C1 segment of cervical spinal cord (tissue), 14 donors: ENCODE measurements at places on chromosomes 12 and 14.

DNA sequence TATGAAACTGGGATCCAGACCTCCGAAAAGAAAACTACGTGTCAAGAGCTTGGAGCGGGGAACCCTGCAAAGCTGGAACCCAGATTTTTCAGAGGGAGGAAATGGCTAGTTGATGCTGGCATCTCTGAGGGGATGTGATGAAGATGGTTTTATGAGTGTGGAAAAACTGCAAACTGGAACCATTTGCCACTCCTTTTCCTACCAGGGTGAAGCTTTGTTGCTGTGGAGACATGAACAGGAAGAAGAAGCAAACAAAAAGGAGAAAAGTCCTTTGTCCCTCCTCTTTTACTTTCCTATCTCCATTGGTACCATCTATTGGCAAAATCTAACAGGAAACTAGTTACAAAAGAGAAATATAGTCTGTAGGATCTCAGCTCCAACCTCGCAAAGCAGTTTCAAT, 39.2 kb downstream of the CDK17 start:
- DNase-seq = no peak

DNA sequence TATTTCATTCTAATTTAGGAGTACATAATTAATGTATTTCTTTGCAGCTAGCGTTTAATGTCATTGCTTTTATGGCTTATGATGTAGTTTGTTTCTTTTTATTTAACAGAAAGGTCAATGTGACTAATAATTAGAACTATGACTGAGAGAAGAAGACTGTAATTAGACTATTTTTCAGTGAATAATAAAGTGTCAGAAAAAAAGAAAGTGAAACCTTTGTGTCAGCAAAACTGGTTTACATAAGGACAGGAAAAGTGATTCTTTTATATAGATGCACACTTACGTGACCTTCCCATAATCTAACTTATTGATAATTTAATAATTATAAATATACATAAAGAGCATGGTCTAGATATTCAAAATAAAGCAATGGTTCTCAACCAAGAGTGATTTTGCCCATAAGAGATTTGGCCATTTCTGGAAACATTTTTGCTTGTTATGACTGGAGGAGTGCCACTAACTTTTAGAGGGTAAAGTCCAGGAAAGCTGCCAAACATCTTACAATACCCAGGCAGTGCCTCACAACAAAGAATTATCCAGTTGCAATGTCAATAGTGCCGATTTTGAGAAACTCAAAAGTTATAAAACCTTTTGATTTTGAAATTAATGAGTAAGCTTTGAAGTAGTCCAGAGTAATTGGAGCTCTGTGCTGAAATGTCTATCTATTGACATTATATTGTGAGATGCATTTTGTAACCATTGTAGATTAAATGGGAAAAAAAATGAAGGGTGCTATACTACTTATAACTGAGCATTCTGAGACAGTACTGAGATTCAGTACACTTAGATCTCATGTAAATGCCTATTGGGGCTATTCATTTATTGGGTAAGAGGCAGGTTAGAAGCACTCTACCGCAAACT, 227.1 kb downstream of the C12orf50 start:
- no peak for DNase-seq

DNA sequence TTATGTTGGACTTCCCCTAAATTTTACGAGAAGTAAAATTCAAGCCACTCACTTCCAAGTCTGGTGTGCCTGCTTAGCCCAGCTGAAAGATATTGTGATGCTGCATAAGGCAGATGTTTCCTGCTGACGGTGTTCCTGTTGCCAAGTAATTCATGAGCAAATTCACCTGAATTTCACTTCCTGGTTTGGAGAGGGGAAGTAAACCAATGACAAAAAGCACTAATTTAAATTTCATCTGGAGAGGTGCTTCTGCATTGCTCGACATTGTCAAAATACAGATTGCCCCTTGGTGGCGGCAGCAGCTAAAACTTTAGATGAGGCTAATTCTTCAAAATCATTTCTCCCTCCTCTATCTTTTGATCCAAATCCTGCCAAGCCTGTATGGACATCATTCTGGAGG, 281.1 kb downstream of the AACS start:
- no peak for DNase-seq

GRCh38 chr12:67742461-67742860, 93.9 kb downstream of the DYRK2 start:
- no peak for DNase-seq

DNA sequence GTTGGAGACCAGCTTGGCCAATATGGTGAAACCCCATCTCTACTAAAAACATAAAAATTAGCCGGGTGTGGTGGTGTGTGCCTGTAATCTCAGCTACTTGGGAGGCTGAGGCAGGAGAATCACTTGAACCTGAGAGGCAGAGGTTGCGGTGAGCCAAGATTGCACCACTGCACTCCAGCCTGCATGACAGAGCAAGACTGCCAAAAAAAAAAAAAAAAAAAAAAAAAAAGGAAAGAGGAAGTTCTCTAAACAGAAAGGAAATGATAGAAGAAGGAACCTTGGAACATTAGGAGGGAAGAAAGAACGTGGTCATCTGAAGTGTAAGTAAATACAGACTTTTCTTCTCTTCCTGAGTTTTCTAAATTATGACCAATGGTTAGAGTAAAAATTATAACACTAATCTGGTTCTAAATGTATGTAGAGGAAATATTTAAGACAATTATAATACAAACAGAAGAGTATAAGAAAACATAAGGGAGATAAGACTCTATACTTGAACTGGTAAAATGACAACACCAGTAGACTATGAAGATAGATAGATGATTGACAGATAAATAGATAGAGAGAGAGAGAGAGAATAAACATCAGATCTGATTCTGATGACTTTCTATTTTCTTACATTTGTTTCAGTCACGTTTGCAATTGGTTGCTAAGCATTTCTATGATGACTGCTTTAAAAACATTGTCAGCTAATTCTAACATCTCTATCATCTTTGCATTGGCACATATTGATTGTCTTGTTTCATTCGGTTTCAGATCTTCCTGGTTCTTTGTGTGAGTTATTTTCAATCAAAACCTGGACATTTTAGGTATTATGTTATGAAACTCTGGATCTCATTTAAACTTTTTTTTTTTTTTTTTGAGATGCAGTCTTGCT, 12.9 kb upstream of the CORO1C start:
- no peak for DNase-seq

GRCh38 chr12:122908915-122909314, 13.0 kb upstream of the VPS37B start:
- DNase-seq = no peak

DNA sequence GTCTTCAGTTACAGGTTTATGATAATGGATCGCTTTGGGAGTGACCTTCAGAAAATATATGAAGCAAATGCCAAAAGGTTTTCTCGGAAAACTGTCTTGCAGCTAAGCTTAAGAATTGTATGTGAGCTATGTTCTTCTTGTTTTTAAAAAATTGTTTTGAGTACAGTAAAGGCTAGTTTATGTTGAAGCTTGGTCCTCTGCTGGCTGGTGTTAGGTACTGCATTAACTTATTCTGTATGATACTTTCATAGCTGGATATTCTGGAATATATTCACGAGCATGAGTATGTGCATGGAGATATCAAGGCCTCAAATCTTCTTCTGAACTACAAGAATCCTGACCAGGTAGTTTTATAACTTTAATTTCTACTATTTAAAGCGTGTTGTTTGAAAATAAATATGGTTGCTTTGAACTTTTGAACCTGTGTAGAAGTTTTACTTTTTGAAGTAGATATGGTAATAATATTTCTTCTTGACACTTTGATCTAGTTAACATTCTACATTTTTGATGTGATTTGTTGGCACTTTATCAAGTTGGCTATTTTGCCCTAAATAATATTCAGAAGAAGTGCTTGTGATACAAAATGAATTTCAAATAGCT, 55.7 kb downstream of the VRK1 start:
- DNase-seq = no peak

GRCh38 chr14:78162202-78162601, 8.0 kb upstream of the NRXN3 start:
- DNase-seq = no peak
